Right ventricle myocardium superior (tissue), 1 donor: ENCODE measurements at places on chromosomes 13 and 19. TPM values are rescaled to one million over a fixed set of nuclear protein-coding genes. Genes with fewer than 3 reads are reported as not detected.
A peak's percentile ranks its signal among the peaks of the same experiment; 100 is the strongest.

The PINLYP gene
- 0.46 TPM for total RNA-seq

DNA sequence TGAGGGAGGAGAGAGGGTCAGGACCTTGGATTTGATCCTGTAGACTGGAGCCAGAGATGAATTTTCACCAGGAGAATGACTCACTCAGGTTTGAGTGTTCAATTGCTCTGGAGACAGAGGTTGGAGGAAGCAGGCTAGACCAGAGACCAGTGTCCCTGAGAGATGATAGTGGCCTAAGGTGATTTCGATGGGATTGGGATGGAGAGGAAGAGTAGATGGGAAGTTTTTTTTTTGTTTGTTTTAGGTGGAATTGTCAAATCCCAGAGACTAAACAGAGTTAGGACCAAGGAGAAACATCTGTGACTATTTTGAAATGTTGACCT is 2.3 kb downstream of the CEBPG start:
- no peak for DNase-seq

- DNase-seq: no peak
Observed at GRCh38 chr13:49340161-49340560, 92.4 kb downstream of the CDADC1 start.

The IZUMO2 gene
- total RNA-seq: not detected

- no peak for DNase-seq
Observed at GRCh38 chr13:52739468-52740071, at the start of gene CNMD. Gene CNMD (minus strand): TSS chr13:52739820. CDS start chr13:52739701, 119 bp downstream.

DNA sequence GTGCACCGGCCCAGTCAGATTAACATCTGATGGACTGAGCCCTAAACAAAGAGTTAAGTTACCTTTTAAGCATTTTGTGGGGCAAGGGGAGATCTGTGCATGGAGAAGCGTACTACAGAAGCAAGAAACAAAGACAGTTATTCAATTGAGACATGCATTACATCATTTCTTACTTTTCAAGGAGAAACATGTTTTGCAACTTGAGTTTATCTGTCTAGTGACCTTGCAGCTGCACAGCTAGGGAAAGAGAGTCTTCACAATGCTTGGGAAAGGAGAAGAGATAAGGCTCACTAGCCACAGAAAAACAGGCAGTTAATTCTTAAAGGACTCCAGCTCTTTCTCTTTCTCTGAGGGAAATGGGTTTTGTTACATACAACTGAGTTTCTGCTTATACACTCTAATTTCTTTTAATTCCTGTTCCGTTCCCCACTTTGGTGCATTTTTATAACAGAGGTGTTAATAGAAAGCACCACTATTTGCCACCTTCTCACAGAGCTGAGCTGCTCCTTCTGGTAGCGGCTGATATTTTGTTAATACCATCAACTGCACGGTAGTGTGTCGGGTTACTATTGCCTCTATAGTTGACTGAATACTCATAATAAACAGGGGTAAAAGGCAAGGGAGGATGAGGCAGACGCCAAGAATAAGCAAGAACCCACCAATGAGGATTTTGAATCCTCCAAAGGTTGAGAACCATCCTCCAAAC is 55.9 kb downstream of the ZNF431 start:
- no peak for DNase-seq

The PLVAP gene
- total RNA-seq: 18.1 TPM

- no peak for DNase-seq
Observed at GRCh38 chr13:98232456-98232855, 55.4 kb upstream of the RNF113B start.

DNA sequence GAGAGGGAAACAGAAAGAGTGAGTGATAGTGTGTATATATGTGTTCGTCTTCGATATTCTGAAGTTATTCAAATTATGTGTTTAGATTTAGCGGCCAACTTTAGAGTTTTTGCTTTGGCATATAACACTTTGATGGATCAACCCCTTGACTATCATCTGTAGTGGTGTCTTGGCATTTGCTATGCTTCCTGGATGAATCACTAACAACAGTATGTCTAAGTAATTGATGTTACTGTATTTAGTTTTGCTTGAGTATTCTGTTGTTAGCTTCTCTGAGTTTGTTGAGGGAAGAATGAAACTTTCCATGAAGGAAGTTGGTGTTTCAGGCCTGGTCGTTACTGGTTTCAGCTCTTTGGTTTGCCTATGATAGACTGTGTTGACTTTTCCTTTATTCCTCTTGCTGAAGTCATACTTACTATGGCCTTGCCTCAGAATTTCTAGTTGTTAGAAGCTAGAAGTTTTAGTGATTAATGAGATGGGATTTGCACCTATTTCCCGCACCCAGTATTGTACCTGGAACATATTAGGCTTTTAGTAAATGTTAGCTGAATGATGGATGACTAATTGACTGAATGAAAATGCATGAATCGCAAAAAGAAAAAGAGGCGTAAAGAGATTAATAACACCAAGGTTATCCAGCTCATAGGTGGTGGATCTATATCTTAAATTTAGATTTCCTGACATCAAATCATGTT is 20.7 kb downstream of the NDFIP2 start:
- no peak for DNase-seq

The SACS gene
- 6.8 TPM for total RNA-seq

DNA sequence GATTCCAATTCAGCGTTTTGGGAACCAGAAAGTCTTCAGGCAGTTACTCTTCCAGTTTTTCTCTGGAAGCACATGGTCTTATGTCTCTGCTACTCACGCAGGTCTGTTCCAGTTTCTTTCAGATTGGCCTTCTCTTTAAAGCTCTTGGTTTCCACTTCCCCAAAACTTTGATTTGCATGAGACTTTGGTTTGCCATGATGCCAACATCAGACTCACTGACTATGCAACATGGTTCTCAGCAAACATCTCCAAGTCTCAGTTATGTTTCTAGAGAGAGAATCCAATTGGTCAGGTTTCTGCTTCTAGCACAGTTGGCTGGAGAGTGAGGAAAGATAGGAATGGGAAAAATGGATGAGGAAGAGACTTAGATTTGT is 3.1 kb downstream of the AKAP11 start:
- no peak for DNase-seq

DNA sequence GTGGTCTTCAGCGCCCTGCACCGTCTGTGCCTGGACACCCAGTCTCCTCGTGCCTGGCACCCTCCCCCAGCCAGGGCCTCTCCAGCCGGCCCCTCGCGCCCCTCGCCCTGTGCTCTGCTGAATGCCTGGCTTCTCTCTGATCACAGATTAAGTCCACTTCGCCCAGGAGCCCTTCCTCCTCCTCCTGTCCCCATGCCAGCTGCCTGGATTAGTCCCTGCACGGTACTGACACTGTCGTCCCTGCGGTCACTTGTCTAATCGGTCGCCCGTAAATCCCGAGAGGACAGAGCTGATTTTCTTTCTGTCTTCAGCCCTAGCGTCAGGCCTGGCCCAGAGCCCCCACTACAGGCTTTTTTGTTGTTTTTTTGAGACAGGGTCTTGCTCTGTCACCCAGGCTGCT is 6.6 kb downstream of the THOP1 start:
- DNase-seq: no peak

DNA sequence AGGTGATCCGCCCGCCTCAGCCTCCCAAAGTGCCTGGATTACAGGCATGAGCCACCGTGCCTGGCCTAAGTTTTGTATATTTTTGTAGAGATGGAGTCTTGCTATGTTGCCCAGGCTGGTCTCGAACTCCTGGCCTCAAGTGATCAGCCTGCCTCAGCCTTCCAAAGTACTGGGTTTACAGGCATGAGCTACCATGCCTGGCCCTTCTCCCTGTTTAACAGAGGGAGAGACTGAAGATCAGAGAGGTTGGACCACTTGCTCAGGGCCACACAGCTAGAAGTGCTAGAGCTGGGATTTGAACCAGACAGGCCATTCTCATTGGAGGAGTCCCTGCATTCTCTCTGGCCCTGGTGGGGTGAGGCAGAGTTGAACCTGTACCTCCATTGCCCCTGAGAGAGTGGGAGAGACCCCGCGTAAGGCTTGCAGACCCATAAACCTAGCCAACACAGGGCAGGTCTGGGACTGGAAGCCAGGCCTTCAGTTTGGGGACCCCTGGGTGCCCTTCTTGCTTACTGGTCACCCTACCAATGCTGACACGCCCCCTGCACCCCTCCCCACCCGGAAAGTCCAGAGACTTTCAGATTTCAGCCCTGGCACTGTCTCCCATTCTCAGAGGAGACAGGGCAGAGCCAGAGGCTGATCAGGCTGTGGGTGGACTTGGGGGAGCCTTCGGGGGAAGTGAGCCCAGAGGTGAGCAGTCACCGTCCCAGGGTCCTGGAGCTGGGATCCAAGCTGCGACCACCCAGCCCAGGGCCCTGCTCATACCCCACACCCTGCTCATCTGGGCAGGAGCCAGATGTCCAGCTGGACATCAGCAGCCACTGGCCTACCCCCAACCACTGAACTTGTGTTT is 13.3 kb downstream of the TTYH1 start:
- DNase-seq: no peak

GRCh38 chr13:37534676-37535075 is 63.9 kb downstream of the POSTN start:
- no peak for DNase-seq

DNA sequence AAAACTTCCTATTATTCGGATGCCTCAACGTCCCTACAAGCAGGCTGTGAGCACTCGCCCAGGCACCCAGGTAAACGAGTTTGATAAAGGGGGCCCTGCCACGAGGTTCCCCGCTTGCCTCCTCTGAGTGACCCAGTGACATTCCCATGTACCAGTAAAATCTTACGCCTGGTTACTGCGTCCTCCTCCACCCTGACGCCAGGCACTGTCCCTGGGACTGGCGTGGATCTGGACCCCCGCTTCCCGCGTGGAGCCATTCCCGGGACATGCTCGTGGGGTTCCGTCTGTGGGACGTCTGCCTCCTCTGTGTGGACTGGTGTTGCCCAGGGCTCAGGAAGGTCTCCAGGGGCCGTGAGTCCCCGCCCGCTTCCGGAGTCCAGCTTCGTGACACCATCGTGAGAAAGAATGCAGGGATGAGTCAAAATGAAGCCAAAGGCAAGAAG is 407 bp upstream of the ZNF550 start:
- DNase-seq: peak; percentile 50

GRCh38 chr13:113192902-113193301 is 15.6 kb downstream of the PCID2 start:
- DNase-seq: no peak

DNA sequence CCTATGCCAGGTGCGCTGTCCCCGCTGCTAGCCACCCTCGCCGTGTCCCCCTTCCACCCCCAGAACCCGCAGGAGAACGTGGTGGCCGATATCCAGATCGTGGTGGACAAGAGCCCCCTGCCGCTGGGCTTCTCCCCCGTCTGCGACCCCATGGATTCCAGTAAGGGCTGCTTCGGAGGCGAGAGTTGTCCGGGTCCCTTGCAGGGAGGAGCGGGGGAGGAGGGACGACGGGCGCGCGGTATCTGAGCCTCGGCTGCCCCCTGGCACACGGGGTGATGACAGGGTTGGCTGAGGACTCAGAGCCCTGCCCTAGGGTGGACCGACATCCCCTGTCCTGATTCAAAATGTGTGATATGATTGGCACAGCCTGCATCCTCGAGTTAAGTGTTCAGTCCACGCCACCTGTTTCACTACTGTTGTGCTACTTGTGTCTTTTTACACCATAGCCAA is 653 bp downstream of the MVB12A start:
- peak; percentile 62 for DNase-seq

The ATP8A2 gene
- total RNA-seq: 0.05 TPM

GRCh38 chr19:17504030-17504429 is 7.4 kb upstream of the PGLS start:
- no peak for DNase-seq

DNA sequence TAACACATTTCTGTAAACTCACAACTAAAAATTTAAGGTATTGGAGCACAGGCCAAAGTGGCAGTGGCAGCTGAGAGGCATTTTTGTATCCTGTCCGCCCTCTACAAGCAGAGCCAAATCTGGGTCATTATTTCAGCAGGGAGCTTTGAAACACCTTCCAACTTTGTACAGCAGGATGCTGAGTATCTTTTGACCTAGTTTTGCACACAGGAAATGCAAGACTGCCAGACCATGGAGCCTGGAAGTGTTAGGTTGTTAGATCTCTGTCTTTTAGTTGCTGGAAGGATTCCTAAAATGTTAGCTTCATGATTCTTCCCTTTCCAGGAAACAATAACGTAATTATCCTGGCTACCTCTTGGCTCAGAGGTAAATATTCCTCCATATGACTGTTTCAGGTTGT is 148.6 kb upstream of the ATXN8OS start:
- no peak for DNase-seq
